Endothelial cell (in vitro differentiated cells): ENCODE measurements at places on chromosomes 3 and 15.

GRCh38 chr3:188728371-188728896 lies 443.3 kb upstream of the TPRG1 start:
- H3K4me3 ChIP-seq, result no peak overlapping the region
- peaks cover 4% of the 10 kb centered on the region for H3K36me3 ChIP-seq
- peaks cover 4% of the 10 kb centered on the region for H3K27me3 ChIP-seq
- no peak for DNase-seq
- H3K27ac ChIP-seq, result peak overlapping the region; percentile 19

GRCh38 chr3:76490064-76490463 lies 549.8 kb upstream of the ROBO2 start:
- no peak for DNase-seq
- no peaks in the 10 kb centered on the region for H3K36me3 ChIP-seq
- no peaks in the 10 kb centered on the region for H3K4me1 ChIP-seq
- no peaks in the 10 kb centered on the region for H3K27me3 ChIP-seq

- peaks cover 23% of the 10 kb centered on the region for H3K36me3 ChIP-seq
- H3K4me3 ChIP-seq, result no peak overlapping the region
- peaks cover 3% of the 10 kb centered on the region for H3K27me3 ChIP-seq
- no peak for DNase-seq
- H3K27ac ChIP-seq, result no peak overlapping the region
- peaks cover 12% of the 10 kb centered on the region for H3K4me1 ChIP-seq
These were observed 3.2 kb downstream of the EIF1B start for GRCh38 chr3:40312661-40313226.

DNA sequence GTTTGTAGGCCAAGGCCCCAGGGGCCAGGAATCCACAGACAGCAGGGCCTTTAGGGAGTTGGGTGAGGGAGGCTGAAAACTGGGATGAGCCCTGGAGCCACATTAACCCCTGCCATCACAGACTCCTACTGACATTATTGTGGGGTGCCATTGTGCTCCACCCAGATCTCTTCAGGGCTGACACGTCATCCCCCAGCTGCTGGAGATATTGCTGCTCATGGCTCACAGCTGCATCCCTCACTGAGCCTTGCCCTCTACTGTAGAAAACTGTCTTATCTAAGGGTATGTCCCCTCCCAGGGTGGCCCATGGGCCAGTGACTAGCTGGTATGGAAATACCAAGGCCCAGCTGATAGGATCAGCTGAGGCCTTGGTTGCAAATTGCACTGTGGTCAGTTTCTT lies 87.3 kb upstream of the PRR23C start:
- no peak for DNase-seq
- no peaks in the 10 kb centered on the region for H3K4me1 ChIP-seq
- no peaks in the 10 kb centered on the region for H3K36me3 ChIP-seq

DNA sequence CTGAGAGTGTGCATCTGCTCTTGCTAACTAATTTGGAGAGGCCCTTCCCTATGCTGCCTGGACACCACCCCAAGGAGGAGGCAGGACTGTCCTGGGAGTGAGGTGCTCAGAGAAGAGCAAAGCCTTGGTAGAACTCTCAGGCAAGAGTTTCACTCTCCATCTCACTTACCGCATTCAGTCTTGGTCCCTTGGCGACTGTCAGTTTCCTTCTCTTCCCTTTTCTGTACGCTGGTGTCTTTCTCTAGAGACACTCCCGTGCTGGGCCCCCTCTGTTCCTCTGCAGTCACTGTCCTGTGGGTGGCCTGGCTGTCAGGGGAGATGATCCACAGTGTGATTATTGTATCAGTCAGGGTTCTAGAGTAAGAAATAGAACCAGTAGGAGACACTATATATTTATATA lies 44.0 kb downstream of the IDH2 start:
- peak overlapping the region; percentile 75 for H3K27ac ChIP-seq
- H3K27me3 ChIP-seq, result peaks cover 19% of the 10 kb centered on the region
- H3K4me3 ChIP-seq, result no peak overlapping the region

DNA sequence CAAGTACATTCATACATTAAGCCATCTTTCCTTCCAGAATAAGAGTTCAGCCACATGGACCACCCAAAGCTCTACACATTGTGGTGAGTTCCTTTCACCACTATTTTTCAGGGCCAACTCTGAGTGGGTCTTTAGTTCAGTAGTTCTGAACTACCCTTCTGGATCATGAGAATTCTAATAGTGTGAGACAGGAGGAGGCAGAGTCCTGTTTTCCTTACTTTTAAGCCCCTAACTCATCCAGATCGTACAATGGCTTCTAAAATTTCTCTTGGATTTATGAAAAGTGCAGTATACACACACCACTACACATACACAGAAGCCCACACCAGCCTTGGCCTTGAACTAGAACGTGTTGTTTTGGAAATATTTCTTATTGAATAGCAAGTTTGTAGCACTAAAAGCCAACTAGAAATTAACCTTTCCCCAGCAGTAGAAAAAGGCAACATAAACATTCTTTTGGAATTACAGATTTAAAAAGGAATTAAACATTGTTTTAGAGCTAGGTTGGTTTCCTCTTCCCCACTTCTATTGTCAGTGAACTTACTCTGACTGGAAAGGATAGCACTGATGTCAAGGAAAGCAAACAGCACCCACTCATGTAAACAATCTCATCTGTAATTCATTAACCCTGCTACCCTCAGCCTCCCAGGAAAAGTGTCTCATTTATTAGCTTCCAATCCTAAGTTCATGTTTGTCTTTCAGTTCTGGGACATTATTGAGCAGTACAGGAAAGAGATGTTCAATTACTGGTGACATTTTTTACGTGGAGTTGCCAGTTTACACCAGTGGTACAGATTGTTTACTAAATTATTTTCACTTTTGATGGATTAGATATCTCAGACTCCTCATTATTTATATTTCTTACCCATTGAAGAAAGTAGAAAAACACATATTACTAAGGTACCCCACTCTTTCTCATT lies 95.7 kb upstream of the AGTR1 start:
- no peaks in the 10 kb centered on the region for H3K36me3 ChIP-seq
- no peak overlapping the region for H3K4me3 ChIP-seq
- no peaks in the 10 kb centered on the region for H3K4me1 ChIP-seq
- H3K27ac ChIP-seq, result no peak overlapping the region
- DNase-seq, result no peak
- H3K27me3 ChIP-seq, result no peaks in the 10 kb centered on the region

DNA sequence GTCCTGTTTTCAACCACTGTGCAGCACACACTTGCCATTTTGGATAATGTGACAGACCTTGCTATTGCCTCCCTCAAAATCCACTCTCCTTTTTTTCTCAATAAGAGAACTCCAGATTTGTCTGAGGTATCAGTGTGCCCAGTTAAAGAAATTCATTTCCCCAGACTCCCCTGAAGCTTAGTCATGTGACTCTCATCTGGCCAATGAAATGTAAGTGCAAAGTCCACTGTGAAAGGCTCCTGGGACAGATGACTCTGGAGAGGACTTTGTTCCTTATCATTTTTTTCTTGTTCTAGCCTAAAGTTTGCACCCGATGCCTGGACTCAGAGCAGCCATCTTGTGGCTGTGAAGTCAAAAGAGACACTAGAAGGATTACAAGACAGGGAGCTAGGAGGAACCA lies 268.6 kb upstream of the LRTM1 start:
- H3K4me3 ChIP-seq, result no peak overlapping the region
- no peak for DNase-seq
- H3K36me3 ChIP-seq, result no peaks in the 10 kb centered on the region

DNA sequence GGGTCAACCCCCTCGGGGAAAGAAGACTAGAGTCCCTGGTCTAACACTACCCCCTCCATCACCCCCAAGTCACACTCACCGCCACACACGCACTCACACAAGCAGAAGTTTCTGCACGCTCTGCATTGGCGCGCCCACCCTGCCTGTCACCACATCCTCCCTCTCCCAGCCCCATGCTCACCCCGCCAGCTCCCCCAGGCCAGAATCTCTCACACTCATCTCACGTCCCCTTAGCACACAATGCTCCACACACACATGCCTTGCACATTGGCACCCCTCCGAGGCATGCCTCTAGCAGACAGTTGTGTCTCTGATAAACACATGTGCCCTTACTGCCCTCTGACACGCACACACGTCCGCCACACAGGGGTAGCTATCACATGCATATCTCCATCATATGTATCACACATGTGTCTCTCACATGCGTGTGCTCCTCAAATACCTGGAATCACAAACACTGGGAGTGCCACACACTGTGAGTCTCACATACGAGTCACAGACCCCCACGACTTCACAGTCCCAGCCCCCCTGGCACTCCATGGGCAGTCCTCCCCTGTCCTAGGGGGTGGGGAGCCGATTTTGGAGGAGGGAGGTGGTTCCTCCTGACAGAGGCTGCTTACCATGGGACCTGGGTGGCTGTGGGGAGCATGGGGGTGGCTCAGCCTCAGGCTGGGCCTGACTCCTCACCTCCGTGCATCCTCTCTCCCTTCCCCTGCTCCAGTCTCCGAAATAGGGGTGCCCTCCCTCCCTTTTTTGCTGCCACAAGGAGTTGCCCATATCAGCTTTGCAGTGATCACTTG lies 898 bp downstream of the FBLN2 start:
- DNase-seq, result no peak
- H3K27ac ChIP-seq, result no peak overlapping the region
- peaks cover 14% of the 10 kb centered on the region for H3K4me1 ChIP-seq

GRCh38 chr15:32828507-32829186 lies 110.8 kb downstream of the GREM1 start:
- no peaks in the 10 kb centered on the region for H3K27me3 ChIP-seq
- no peak for DNase-seq
- no peaks in the 10 kb centered on the region for H3K4me1 ChIP-seq
- no peaks in the 10 kb centered on the region for H3K36me3 ChIP-seq

DNA sequence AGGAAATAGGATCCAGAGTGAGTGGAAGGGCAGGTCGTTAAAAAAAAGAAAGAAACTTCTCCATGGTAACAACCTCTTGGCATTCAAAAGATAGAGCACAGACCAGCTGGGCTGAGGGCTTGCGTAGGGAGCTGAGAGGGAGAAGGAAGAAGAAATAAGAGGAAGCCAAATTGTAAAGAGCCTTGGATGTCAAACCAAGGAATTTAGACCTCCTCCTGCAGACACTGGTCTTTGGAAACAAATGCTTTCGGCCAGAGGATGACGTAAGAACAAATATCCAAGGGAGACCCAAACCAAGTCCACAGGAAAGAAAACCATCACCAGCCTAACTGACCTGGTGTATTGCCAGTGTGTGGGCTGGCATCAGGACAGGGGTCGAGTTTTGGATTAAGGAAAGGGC lies 155.2 kb downstream of the UACA start:
- no peak for DNase-seq
- H3K4me3 ChIP-seq, result no peak overlapping the region
- no peaks in the 10 kb centered on the region for H3K36me3 ChIP-seq
- H3K4me1 ChIP-seq, result peaks cover 29% of the 10 kb centered on the region

DNA sequence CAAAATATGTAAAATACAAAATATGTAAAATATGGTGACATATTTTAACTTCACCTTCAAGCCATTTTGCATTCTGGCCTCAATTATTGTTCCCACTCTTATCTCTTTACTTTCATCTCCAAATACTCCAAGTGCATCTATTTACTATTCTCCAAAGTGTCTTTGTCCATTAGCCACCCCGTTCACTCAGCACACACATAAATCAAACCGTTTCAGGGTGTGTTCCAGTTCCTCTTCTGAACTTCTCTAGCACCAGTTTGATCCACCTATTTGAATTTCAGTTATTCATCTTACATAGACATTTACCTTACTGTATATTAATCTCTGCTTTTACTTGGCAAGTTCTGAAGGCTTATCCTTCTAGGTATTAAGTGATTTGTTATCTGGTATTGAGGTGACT lies 45.1 kb downstream of the SGO1 start:
- peaks cover 5% of the 10 kb centered on the region for H3K4me1 ChIP-seq
- no peaks in the 10 kb centered on the region for H3K36me3 ChIP-seq
- no peaks in the 10 kb centered on the region for H3K27me3 ChIP-seq
- no peak for DNase-seq

DNA sequence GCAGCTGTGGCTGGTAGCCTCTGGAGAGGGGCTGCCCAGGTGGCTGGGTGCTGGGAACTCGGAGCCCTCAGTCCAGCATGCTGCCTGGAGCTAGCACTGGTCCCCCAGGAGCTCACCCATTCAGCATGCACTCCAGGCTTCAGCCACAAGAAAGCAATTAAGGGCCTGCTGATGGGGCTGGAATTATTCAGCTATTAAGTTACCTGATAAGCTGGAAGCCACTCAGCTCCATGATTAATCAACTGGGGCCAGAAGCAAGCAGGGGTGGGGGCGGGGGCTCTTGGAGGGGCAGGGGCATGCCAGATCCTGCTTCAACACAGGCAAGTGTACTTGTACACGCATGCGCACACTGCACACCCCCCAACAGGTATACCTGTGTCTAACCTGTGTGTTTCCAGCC lies 22.1 kb upstream of the TMEM115 start:
- H3K27me3 ChIP-seq, result peaks cover 8% of the 10 kb centered on the region
- H3K4me3 ChIP-seq, result no peak overlapping the region
- no peak for DNase-seq
- H3K36me3 ChIP-seq, result peaks cover 4% of the 10 kb centered on the region

GRCh38 chr15:63453186-63453905 lies 51.0 kb upstream of the USP3 start:
- peak overlapping the region; percentile 92 for H3K27ac ChIP-seq
- no peaks in the 10 kb centered on the region for H3K36me3 ChIP-seq
- H3K27me3 ChIP-seq, result peaks cover 3% of the 10 kb centered on the region
- H3K4me3 ChIP-seq, result no peak overlapping the region
- H3K4me1 ChIP-seq, result peaks cover 28% of the 10 kb centered on the region
